ENCODE measurements at places on chromosomes 4 and X.

- DNase-seq, result no peak
These were observed 243.4 kb upstream of the GK2 start for GRCh38 chr4:79651456-79651855.

- no peak for DNase-seq
These were observed 148.4 kb upstream of the FGF16 start for GRCh38 chrX:77298790-77299189.

DNA sequence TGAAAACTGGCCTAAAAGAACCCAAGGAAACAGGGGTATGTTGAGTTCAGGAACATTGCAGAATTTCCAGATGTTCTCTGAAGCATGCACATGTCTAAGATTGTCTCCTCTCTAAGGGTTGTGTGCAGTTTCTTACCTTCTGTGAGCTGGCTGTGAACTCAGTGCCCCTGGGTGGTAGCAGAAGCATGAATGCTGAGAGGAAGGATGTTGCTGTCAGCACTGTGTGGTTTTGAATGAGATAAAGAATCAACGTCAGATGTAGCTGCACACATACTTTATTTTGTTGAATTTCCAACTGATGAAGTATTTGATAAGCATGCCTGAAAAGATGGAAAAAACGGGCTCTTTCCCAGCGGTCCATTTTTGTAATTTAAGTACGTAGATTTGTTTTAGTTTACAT lies 23.8 kb upstream of the CD38 start:
- DNase-seq, result peak; percentile 61

DNA sequence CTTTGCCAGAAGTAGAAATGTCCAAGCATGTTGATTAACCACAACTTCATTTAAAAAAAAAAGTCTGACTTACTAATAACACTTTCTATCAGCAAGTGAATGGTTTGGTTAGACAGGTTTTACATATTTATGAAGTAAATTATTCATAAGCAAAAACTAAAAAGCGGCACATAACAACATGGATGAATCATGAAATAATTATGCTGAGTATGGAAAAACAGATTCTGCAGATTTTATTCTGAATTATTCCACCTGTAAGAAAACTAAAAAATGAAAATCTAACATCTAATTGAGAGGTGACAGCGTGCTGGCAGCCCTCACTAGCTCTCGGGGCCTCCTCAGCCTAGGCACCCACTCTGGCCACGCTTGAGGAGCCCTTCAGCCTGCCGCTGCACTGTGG lies 173.5 kb downstream of the ADAM29 start:
- DNase-seq, result no peak

DNA sequence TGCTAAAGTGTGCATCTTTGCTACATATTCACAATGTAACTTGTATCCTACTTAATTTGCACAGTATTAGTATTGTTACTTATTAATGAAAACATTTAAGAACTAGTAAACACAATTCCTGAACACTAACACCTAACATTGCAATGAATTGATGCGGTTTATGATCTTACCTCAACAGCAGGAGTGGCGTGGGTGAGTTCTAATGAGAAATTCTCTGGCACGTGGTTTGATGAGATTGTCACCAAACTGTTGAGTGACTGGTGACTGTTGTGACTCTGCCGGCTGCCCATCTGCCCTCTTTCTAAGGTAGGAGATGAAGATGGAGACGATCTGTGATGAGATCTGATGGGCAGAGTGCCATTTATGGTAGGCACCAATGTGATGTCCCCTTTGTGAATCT lies 2.9 kb downstream of the PCDH18 start:
- DNase-seq, result no peak

DNA sequence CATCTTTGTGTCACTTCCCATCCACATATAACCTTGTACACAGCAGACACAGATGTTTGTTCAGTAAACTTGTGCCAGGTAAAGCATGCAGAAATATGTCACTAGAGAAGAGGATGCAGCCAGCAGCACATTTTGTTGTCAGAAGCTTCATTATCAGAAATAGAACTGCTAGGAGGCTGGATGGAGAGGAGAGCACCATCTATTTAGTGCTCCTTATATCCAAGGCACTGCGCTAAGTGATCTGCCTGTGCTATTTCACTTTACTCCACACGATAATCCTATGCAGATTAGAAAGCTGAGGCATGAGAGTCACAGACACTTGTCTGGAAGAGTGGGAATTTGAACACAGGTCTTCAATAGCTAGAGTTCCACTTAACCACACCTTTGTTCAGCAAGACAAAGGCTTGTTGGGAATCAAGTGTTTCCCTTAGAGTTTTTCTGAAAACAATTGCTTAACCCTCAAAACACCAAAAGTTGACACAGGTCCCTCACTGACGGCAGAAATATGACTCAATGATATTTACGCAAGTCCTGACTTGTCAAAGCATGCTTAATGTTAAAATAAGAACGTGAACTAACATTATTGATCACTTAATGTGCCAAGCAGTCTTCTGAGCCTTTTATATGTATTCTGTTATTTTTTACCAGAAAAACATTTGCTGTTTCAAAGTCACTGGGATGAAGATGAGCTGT lies 1.2 kb upstream of the QDPR start:
- DNase-seq, result no peak

DNA sequence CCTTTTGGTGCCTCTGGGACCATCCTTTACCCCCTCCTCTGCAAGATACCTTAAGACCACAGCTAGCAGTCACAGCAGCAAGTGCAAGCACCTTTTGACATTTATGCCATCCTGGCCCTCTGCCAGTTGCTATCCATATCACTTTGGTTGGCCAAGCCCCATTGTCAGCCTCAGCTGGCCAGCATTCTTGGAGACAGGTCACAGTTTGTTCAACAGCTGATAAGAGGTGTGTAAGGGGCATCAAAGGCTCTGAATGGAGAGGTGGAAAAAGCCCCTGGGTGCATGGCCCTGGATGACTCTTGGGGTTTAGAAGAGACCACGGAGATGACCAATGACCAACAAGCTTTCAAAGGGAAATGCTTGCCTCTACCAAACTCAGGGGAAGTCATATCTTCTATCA lies 133.6 kb upstream of the MAMLD1 start:
- no peak for DNase-seq

DNA sequence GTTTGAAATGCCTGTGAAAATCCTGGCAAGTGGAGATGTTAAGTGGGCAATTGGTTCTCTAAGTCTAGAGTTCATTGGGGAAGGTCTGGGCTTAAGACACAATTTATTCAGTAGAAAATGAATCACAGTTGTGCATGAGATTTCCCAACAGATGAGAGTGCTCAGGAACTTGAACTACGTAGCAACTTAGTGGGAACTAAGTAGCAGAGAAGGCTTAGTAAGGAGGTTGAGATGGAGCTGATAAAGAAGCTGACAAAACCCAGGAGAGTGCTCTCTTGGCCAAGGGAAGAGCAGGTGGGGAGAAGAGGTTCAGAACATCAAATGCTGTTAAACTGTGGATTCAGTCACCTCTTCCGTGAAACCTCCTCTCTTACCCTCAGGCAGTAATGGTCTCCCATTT lies 33.0 kb downstream of the AFF1 start:
- no peak for DNase-seq

DNA sequence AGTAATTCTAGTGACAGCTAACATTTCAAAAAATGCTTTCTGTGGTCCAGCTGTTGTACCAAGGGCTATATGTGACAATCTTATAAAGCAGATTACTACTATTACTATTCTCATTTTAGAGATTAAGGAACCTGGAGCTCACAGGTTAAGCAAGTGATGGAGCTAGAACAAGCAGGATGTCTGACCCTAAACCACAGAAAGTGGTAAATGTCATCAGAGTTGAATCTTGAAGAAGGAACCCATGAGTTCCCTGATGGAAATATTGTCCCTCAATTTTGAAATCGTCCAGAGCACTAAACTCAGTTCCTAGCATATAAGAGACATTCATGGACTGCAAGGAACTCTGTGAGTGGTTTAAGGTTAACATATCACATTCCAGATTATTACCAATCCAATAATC lies 214.0 kb downstream of the APBB2 start:
- DNase-seq, result no peak

GRCh38 chrX:31112226-31112999 lies 40.6 kb upstream of the FTHL17 start:
- no peak for DNase-seq
